ENCODE measurements at places on chromosomes 4 and X.

GRCh38 chrX:153673428-153674218 lies at the start of gene PNCK:
PNCK (minus strand) TSS chrX:153673813; CDS start chrX:153673076, 737 bp downstream.
- no peak for DNase-seq

DNA sequence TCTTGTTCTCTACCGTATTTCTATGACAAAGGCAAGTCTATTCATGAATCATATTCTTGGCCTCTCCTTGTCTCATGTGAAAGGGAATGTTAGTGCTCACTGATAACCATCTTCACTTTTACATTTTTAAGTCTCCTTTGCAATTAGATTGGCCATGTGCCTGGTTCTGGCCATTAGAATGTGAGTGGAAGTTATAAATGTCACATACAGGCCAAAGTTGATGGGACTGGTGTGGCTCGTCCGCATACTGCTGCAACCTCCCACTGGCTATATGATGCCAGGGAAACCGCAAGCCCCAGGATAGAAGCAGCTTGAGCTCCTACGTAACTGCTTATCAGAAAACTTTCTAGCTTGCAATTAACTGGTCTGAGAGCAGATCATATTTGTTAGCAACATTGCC lies 86.1 kb downstream of the MAGEC1 start:
- DNase-seq: no peak

- no peak for DNase-seq
These were observed 115.6 kb downstream of the DHRSX start for GRCh38 chrX:2385224-2385623.

DNA sequence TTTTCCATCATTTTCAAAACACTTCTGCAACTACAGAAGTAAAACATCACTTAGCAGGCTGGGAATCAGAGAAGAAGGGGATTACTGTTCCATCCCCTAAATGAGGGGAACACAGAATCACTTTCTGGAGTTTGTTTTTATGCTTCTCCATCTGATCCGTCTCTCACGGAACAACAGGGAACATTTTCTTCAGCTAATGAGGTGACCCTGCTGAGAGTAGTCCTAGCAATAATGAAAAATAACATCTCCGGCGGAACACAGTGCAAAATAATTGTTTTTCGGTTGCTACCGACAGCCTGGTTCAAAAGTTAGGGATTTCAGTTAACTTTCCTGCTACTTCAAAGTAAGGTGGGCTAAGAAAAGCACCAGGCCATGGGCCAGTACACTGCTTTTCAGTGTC lies 322.9 kb downstream of the UNC5C start:
- no peak for DNase-seq

DNA sequence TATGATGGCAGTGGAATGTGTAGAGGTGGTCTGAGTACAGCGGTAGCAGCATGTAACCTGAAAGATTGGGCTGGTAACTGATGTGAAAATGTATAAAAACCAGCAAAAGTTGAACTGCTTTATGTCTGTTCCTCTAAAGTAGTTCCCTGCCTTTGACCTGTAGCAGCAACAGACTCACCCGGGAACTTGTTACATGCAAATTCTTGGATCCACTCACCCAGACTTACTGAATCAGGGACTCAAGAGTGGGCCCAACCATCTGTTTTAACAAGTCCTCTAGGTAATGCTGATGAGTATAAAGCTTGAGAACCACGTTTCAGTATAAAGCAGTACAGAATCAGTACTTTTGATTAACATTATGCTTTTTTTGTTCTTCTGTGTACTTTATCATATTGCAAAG lies 84.7 kb downstream of the RAP1GDS1 start:
- DNase-seq: no peak

GRCh38 chr4:182778222-182778982 lies 138.8 kb downstream of the DCTD start:
- DNase-seq: no peak

GRCh38 chr4:6018331-6018730 lies at the start of gene C4orf50:
C4orf50 (minus strand) TSS chr4:6018431.
- DNase-seq: no peak

DNA sequence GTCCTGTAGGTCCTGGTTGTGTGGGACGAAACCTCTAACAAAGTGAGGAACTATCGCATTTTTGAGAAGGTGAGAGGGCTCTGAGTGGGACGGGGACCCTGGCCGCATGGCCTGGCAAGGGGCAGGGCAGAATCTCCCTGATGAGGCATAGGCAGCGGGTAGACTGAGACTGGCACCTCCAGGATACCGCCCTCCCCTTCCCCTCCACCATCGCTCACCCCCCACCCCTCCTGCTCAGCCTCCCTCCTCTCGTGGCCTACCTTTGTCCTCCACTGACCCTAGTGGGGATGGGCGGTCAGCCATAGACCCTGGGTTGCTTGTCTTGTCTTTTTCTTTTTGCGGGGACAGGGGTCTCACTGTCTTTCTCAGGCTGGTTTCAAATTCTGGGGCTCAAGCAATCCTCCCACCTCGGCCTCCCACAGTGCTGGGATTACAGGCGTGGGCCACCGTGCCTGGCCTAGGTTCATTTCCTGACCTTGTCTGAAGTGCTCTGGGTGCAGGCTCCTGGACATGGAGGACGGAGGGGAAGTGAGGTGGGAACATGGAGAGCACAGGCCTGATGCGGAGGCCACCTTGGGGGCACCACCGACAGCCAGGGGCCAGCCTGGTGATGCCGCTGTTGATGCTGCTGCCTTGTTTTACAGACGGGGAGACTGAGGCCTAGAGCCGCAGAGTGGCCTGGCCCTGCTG lies 10.5 kb upstream of the ADD1 start:
- no peak for DNase-seq

DNA sequence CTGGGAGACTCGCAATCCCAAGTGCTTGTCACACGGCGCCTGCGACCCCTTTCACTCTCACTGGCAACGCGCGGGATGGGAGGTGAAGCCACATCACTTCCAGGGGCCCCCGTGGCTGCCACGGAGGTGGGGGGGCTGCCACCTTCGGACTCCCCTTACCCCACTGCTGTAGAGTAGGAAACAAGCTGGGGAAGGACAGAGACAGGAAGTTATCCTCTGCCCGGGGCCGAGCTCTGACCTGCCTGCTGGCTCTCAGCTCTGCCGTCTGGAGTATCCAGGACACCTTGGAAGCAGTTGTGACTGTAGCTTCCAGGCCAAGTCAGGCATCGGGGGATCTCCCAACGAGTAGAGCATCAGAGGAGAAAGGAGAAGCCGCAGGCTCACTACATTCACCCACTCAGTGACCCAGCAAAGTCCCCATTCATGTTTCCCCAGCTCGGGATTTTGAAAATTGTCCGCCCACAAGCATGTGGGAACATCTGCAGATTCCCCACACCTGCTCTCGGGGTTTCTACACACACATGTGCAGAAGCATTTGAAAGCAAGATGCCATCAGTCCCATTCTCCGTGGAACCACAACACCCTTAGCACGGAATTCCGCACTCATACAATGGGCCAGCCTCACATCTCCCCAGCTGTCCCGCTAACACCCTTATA lies 10.8 kb downstream of the PDZD4 start:
- no peak for DNase-seq

DNA sequence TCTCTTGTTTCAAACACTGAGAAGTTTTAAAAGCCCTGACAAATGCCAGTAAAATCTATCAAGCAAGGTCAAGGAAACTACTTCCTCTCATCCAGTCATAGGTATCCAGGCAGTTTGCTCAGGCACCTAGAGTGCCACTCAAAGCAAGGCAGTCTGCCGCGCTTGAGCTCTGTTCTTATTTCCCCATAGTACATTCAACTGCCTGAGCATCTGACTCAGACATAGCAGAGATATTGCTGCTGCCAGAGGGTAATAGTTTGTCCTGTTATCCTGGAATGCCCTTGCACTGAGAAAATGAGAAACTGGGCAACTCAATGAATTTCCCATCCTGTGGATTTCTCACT lies 16.1 kb upstream of the ATP8A1 start:
- DNase-seq: no peak

DNA sequence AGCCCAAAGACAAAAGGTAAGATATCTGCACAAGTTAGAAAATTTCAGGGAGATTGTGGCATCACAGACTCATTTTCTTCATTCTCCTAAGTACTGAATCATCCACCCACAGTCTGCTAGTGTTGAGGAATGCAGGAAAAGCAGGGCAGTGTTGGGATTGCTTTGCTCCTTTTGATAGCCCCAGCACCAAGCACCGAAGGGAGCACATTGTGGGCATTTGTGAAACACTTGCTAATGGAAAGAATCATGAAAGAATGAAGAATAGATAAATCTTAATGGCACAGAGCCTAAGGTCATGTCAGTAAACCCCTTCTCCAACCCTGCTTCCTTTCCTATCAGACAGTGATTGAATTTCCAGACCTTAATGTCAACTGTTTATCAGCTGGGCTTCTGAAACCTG lies 103.1 kb upstream of the GPRIN3 start:
- no peak for DNase-seq

DNA sequence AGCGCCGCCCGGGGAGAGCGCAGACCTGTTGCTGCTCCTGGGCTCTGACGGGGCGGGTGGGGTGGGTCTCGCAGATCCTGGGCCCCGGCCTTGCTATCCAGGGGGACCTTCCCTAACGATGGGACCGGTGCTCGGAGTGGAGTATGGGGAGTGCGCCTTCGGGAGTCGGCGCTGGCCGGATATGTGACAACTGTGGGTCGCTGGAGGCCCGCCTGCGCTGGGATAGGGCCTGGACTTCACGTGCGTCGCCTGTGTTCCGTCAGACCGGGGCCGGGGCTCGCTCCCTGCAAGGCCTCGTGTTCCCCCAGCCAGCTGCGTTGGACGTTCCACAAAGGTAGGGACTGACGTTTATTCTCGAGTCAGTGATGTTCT lies 1.3 kb downstream of the TBL1X start:
- DNase-seq: no peak

GRCh38 chrX:88325634-88326033 lies 421.4 kb upstream of the CPXCR1 start:
- no peak for DNase-seq

GRCh38 chr4:87516683-87517082 lies 12.5 kb downstream of the SPARCL1 start:
- no peak for DNase-seq

- DNase-seq: peak; percentile 42
These were observed 730 bp downstream of the MANBA start for GRCh38 chr4:102759831-102760644.

DNA sequence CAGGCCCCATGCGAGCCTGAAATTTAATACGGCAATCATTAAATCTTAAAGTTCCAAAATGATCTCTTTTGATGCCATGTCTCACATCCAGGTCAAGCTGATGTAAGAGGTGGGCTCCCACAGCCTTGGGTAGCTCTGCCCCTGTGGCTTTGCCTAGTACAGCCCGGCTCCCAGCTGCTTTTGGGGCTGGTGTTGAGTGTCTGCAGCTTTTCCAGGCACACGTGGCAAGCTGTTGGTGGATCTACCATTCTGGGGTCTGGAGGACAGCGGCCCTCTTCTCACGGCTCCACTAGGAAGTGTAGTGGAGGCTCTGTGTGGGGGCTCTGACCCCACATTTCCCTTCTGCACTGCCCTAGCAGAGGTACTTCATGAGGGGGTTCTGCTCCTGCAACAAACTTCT lies 588.9 kb downstream of the CENPC start:
- DNase-seq: no peak

DNA sequence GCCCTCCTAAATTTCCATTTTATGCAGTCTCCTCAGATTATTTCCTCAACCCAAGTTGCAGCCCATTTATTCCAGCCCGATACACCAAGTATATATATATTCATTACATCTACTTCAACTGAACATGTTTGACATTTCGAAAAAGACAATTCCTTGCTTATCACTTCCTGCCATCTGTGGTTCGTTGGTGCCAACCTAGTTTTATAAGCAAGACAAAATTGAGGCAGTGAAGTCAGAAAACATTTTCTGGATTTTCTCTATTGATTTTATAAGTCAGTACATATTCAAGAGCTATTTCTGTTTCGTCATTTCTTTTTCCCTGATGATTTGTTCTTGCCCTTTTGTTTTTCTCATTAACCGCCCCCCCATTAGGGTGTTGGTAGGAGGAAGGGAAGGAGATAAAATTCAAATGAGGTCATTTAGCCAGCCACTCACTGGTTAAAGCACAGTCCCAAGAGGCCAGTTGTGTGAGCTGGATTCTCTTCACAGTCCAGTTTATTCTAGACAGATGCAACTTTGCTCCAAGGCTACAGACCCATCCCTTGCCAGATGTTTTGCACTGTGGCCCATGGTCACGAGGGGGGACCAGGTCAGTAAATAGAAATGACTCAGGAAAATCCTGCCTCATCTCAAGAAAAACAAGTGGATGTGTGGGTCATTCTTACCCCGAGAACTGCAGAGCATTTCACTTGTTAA lies 20.3 kb upstream of the VEGFD start:
- no peak for DNase-seq

DNA sequence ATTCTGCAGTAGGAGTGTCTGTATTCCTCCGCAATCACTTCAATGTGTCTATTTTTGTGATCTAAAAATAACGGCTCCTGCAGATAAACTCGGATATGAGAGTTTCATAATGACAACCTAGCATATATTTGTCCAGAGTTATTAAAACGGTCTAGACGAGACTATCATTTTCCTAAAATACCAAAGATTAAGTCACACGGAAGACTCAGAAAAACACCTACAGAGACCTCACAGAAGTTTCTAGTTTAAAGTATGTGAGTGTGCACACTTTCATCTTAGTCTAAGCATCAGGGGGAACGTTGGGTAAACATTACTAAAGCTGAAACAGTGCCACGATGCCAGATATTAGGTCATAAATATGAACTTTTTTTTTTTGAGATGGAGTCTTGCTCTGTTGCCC lies 156.9 kb downstream of the AFAP1 start:
- DNase-seq: no peak

GRCh38 chrX:154734061-154734781 lies 16.7 kb downstream of the GAB3 start:
- peak; percentile 83 for DNase-seq

GRCh38 chrX:132165651-132166050 lies 37.8 kb upstream of the FRMD7 start:
- no peak for DNase-seq

DNA sequence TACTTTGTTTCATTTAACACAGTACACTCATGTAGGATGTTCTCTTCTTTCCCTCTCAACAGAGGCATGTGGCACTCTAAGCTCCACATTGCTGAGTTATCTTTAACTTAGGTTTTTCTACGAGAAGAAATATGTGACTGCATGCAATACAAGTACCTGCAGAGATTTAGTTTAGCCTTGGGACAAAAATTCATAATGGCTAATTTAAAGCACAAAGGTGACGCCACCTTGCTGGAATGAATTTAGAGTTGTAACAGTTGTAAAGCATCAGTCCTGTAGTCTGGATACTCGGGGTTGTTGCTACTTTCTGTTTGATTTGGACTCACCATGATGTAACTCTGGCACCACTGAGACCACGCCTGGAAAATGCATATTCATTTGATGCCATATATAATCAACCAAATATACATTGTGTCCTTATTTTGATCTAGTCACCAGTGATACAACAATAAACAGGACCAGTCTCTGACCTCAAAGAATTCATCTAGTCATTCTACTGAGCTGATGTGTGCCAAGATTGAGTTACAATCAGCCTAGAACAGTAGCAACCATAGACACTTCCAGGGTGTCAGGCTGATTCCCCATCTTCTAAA lies 451.0 kb upstream of the ZFP42 start:
- no peak for DNase-seq

DNA sequence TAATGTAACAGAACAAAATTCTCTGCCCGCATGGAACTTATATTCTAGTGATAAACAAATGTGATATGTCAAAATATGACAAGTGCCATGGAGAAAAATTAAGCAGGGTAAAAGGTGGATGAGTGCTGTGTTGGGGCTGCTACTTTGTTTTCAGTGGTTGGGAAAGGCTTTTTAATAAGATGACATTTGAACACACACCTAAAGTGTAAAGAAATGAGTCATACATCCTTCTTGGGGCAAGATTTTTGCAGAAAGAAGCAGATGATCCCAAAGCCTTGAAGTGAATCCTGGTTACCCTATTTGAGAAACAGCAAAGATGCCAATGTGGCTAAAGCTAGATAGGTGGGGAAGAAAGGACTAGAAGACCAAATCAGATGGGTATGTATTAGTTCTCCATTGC lies 564.1 kb downstream of the INPP4B start:
- DNase-seq: no peak
